Caki2 (cell line): ENCODE measurements at places on chromosomes 1 and 21. TPM values are rescaled to one million over a fixed set of nuclear protein-coding genes. Genes with fewer than 3 reads are reported as not detected.

DNA sequence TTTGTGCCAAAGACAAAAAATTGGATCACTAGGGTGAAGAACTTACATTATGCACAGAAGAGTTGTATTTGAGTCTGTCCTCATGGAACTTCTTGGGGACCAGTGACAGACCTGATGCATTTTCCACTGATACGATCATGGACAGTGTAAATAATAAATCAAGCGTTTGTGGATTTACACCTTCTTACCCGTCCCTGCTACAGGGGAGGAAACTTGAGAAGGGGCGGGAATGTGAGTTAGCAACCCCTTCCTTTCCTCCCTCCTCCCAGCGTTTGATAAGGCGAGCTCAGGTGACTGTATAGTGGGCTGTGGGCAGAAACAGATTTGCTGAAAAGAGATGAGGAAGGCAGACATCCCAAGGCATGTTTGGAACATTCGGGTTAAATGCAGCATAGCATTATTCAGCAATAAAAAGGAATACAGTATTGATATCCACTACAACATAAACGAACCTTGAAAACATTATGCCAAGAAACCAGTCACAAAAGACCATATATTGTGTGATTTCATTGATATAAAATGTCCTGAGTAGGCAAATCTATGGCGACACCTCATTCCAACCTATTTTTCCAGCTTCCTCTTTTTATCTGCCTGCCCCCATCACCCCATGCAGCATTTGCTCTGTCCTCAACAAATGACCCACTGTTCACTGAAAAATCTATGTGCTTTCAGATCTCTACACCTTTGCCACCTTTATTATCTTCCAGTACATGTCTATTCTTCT lies 128.7 kb downstream of the ZZZ3 start:
- DNase-seq: no peak

DNA sequence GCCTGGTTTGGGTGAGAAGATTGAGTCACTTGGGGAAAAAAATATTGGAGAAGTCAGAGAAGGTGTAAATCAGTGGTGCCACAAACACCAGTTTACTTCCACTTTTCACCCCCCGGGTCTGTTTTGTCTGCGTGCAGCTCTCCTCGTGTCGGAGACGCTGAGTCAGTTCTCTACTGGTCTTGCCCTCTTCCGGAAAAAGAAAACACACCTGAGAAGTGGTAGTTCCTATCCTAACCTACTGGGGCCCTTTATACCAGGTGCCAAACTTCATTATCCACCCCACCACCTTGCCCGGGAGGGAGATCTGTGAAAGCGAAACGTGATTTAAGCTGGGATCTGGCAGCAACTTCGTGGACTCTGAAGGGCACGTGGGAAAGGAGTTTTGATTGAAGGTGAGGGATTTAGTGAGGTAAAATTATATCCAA lies 855 bp upstream of the IVNS1ABP start:
- DNase-seq: no peak

The ADCY10 gene
- total RNA-seq: 0.20 TPM in 1 of 2 replicates, not detected in the other

GRCh38 chr1:102891868-102892625 lies 216.3 kb downstream of the COL11A1 start:
- no peak for DNase-seq

DNA sequence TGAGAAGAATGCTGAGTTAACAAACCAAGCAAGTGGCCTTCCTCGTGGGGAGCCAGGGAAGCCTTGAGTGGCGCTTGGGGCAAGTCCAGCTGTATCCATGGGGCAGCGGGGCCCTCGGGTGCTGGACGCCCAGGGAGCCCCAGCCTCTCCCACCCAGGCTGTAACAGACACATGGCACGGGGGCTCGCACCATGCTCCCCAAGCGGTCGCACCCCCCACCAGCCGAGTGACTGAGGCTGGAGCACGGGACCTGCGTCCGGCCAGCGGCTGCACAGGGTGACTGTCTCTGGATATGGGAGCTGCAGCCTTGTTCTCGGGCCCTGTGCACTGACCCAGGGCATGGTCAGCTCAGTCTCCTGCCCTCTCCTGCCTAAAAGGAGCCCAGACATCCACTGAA lies 53.9 kb upstream of the ACTRT2 start:
- no peak for DNase-seq

The FGGY gene
- total RNA-seq: 18.8 and 26.2 TPM in 2 replicates

GRCh38 chr1:208272713-208273112 lies 28.5 kb upstream of the PLXNA2 start:
- DNase-seq: no peak

The TRNP1 gene
- 177 and 245 TPM in 2 replicates for total RNA-seq

GRCh38 chr1:232238009-232238408 lies 391.9 kb downstream of the SIPA1L2 start:
- no peak for DNase-seq

The CYP4A11 gene
- total RNA-seq: not detected in 2 replicates

- DNase-seq: no peak
Measured at GRCh38 chr1:180198196-180198595, 31.9 kb upstream of the LHX4 start.

DNA sequence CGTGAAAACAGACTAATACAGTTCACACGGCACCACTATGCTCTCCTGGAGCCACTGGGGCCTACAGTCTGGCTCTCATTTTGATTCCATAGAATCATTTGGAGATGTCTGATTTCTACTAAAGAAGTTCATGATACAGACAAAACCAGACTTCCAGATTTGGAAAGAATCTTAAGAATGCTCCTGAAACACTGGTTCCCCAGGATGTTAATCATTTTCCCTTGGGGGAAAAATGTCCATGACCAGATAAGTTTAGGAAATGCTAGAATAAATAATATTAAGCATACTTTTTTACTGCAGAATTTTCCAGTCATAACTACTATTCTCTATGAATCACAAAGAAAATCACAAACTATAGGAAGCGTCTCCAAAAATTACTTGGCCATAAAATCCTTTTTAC lies 63.0 kb upstream of the RGS7 start:
- no peak for DNase-seq

The BRINP2 gene
- 14.4 and 19.0 TPM in 2 replicates for total RNA-seq

DNA sequence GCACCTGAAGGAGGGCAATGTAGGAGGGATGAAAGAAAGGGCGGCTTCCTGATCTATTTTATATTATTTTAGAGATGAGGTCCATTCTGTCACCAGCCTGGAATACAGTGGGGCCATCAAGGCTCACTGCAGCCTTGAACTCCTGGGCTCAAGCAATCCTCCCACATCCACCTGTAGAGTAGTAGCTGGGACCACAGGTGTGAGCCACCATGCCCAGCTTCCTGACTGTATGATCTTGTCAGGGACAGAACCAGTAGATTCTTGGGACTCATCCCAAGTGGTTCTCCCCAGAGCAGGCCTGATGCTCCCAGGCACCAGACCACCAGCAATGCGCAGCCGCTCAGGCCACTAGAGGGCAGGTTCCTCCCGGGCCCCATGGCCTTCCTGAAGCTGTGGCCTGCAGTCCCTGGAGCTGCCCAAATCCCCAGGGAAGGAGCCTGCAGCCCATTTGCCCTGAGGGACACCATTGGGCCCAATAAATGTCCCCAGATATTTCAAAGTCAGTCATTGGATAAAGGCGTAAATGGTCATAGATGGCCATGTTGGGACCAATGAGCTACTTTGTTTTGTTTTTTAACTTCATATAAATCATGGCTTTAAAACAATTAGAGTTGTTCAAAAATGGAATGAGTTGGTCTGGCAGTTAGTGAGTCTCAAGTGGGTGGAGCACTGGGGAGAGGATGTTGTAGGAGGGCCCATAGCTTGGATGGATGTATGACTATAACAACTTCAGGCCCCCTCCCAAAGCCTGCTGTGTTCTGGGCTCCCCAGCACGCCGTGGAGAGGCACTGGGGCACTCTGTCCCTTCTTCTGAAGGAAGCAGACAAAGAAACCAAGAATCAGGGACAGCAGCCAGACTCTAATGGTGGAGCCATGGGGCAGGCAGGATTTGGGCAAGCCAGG lies 44.7 kb upstream of the GOLT1A start:
- peak; percentile 42 for DNase-seq

DNA sequence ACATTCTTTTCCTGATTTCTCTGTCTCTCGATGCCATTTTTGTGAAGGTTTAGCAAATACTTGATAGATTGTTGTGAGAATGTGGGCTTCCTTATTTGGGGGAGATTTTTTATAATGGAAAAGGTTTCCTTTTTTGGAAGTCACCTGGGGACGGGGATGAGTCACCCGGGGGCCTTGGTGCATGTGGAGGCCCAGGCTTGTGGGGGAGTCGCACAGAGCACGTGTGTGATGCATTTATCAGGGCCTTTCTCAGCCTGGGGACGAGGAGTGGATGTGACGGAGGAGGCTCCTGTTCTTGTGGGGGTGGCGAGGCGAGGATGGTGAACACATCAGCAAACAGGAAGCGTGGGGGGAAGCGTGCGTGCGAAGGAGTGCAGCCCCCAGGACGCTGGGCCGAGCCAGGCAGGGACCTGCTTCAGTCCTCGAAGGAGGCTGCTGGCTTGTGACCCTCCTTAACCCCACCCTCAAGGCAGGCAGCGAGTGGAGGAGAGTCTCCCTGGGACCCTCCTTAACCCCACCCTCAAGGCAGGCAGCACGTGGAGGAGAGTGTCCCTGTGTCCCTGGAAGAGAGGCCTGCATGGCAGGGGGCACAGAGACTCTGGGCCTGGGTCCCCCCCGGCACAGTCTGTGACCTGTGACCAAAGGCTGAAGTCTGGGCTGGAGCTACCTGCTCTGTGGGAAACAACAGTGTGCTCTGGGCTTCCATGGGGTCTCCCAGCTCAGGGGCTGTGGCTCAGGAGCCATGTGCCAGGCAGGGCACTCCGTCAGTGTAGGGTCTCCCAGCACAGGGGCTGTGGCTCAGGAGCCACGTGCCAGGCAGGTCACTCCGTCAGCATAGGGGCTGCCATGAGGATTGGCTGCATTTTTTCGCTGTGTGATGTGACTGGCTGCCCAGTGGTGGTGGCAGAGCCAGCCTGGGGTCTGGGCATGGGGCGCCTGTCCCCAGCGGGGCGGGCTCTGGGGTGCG lies 57.2 kb downstream of the AGPAT3 start:
- DNase-seq: no peak

DNA sequence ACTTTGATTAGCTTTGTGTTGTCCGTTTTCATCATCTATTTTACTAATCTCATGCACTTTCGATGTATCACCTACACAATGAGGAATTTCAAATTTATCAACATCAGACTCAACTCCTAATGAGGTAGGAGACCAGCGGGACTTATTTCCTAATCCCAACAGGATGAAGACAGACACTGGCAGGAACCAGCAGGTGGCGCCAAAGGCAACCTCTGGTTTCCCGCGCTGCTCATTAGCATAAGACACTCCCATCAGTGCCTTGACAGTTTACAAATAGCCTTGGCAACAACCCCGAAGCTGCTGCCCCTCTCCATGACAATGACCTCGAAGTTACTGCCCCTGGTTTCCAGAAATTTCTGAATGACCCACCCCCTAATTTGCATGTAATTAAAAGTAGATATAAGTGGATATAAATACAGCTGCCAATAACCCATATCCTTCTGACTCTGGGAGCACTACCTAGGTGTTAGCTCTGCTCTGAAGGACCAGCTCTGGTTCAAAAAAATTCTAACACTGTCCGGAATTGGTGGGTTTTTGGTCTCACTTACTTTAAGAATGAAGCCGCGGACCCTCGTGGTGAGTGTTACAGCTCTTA lies 974.8 kb downstream of the ADGRL2 start:
- DNase-seq: peak; percentile 15

- DNase-seq: no peak
Measured at GRCh38 chr1:15191770-15192169, 38.2 kb downstream of the TMEM51 start.

GRCh38 chr1:29903548-29904166 lies 667.3 kb downstream of the PTPRU start:
- peak; percentile 2 for DNase-seq

- peak; percentile 13 for DNase-seq
Measured at GRCh38 chr21:29829564-29830275, 110.1 kb downstream of the GRIK1 start.

The ANGPTL3 gene
- total RNA-seq: not detected in 2 replicates

GRCh38 chr21:21737186-21737585 lies 739.0 kb downstream of the NCAM2 start:
- DNase-seq: no peak

DNA sequence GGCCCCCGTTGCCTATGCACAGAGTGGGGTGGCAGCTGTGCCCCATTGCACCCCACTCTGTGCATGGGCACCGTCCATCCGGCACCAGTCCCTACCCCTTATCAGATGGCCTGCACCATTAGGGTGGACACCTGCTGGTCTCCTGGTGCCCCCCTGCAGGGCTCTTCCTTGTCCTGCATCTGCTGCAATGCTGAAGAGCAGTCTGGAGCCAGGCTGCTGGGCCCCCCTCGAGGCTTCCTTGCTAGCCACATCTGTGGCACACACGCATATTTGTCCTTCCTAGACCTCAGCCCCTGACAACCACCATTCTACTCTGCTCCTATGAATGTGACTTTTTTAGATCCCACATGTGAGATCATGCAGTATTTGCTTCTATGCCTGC lies 56.4 kb downstream of the COL18A1 start:
- no peak for DNase-seq

DNA sequence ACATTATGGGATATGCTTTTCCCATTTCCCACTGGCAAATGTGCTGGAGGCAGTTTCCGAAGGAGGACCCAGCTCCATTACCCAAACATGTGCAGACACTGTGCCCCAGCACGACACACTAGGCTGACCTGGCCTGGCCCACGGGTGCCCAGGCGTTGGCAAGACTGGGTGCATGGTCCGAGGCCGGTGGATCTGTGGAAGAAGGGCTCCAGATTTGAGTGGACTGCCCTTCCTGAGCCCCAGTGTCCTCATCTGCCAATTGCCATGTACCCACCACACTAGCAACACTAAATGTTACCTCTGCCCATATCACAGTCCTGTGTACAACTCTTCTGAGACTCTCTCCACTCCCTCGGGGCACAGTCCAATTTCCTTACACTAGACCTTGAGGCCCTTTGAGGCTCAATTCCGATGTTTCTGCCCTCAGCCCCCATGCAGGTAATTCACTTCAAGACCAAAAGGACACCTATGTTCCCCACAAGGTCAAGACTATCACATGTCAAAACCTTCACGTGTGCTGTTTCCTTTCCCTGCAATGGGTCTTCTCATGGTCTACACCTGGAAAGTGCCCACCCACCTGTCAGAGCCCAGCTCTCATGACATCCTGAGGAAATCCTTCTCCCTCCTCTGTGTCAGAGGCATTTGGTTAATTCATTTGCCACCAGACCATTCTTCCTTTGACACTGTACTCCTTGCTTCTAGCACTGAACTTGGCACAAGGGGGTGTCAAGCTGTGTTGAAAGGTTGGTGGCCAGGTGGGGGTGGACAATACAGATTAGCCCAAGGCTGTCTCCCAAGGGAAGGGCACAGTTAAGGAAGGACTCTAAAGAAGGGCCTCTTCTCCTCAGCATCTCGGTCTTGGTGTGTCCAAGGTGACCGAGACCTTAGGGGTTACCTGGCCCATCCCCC lies 124.9 kb downstream of the DMRTB1 start:
- DNase-seq: no peak

DNA sequence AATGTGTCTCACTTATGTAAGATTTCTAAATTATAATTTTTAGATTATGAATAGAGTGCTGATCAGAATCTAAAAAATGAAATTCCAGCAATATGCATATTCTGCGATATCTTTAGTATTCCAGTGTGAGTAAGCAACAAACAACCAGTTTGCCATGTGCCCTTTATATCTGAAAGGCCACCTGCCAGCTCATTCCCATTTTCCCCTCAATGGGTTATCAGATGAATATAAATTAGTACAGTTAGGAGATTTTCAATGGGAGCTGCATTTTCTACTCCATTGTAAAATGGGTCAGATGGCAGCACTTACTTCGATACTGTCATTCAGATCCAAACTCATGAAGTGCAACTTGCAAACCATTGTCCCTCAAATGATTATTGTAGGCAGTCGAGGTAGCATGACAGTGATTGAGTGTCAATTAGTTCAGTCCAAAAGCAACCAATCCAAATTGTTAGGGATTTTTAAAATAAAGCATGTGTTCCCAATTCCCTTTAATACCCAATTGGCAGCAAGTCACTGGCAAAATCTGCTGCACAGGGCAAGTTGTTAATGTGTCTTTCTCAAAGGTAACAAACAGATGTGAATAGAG lies 680.3 kb downstream of the LRRIQ3 start:
- DNase-seq: no peak
